ENCODE measurements at places on chromosomes 2 and 18.

DNA sequence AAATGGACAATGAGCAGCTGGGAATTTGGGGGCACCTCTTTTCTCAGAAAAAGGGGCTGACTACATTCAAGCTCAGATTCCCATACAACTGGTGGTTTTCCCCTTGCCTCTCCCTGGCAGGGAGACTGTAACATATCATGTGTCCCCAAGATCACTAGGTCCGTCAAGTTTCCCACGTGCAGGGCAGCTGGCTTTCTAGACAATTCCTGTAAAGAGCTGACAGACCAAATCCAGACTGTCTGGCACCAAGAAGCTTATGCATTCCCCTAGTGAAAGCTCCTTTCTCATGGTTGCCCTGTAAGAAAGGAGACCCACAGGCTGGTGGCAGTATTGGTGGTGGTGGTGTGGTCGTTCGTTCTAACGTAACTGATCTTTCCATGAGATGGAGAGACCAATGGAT, 48.8 kb downstream of the THUMPD2 start:
- no peak for DNase-seq

DNA sequence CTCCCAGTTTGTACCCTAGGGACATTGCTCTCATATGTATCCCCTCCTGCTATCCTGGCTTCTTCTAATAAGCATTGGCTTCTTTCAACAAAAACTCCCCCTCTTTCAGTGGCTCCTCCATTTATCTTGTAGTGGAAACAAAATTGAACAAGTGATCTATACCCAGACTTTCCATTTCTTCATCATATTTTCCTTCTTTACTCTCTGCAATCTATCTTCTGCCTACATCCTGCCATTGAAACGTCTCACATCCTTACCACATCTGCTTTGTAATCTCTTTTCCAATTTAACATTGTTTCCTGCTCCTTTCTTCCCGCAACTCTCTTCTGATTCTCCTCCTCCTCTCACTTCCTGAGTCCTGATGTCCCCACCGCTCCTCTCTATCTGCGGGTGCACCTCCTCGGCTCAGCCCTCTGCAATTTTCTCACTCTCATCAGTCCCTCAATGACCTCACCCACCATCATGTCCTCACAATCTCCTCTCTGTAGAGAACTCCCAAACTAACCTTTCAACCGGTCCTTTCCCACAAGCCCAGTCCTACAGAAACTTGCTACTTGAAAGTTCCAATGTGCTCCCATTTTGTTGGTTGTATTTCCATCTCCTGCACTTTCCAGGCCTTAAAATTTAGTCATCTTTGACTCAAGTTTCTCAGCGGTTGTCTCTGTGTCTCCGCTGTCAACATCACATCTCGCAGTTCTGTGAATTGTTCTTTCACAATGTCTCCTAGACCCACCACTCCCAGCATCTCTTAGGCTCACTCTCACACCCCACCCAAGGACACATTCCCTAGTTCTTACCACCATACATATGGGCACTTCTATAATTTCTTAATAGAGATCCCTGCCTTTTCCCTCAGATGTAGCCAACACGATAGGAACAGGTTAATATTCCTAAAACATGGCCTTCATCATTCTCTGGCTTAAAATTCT, 24.0 kb downstream of the MAP3K19 start:
- DNase-seq: no peak

- DNase-seq: no peak
Measured at GRCh38 chr2:9638532-9638931, 7.7 kb upstream of the YWHAQ start.

- no peak for DNase-seq
Measured at GRCh38 chr18:35144698-35145097, 96.1 kb upstream of the ZNF397 start.

GRCh38 chr18:80037869-80038630, 3.8 kb downstream of the RBFA start:
- DNase-seq: no peak

DNA sequence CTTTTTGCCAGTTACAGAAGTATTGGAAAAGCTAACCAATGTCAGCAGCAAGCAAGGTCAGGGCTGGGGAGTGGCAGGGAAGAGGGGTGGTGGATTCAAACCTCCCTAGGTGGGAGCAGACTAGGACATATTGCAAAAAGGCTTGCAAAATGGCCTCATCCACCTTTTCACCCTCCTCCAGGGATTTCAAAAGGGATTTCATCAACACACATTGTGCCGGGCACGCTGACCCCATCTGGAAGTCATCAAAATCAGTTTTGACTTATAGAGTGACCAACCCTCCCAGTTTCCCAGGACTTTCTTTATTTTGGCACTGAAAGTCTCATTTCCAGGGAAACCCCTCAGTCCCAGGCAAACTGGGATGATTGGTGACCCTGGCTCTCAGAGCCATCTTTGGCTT, 94.7 kb downstream of the BIN1 start:
- DNase-seq: no peak

DNA sequence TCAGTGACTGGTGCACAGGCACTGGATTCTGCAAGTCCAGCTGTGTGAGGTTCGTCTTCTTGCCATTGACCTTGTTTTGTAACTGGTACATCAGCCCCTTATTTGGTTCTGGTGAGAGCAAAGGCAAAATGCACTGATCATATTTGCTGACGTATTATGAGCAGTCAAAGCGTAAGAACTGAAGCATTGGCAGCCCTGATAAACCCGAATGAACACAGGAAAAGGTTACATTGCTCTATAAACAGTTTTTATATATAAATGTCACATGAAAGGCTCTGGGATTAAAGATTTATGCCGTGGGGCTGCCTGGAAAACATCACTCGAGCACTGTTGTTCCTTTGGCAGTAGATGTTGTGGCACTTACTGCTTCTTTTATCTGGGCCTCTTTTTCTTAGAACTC, 167.9 kb downstream of the IRS1 start:
- DNase-seq: no peak

DNA sequence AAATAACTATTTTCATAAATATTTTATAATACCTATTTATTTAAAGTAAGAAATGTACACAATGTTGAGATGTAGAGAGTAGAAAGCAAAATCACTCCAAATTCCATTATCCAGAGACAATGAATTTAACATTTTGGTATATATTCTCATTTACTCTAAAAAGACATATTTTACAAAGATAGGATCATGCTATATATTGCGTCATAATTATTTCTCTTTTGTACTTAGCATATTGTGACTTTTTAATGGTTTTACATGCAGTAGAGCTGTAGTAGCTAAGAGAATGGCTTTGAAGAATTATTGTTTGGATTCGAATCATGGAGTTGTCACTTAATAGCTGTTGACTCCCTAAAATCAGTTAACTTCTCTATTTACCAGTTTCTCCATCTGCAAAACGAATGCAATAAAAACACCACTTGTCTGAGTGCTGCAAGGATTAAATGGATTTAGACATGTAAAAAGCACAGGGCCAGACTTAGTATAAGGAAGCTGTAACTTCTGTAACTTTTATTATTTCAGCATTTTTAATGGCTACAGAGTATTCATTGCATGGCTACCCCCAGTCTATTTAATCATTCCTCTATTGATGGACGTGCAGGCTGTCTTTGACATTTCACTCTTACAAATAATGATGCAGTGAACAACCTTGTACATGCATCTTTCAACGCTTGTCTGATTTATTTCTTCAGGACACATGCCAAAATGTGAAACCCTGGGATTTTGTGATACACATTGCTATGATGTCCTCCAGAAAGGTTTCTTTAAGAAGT, 33.2 kb downstream of the KCNS3 start:
- no peak for DNase-seq

- no peak for DNase-seq
Measured at GRCh38 chr2:8477552-8478470, 204.0 kb upstream of the ID2 start.

- no peak for DNase-seq
Measured at GRCh38 chr18:48962252-48962993, 11.7 kb upstream of the SMAD7 start.

DNA sequence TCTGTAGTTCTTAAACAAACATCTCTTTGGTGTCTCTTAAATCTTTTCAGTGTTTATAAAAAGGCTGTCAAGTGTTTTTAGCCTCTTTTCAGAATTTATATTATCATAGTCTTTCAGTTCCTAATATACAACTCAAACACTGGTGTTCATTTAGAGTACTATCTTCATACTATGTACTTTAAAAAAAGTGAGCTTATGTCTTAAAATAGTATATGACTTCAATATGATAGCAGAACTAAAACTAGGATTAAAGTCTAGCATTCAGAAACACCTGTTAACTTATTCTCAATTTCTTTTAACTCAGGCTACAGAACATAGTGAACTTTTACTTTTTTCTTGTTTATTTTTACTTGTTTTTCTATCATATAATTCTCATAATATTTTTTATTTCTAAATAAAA, 14.7 kb upstream of the IKZF2 start:
- no peak for DNase-seq

DNA sequence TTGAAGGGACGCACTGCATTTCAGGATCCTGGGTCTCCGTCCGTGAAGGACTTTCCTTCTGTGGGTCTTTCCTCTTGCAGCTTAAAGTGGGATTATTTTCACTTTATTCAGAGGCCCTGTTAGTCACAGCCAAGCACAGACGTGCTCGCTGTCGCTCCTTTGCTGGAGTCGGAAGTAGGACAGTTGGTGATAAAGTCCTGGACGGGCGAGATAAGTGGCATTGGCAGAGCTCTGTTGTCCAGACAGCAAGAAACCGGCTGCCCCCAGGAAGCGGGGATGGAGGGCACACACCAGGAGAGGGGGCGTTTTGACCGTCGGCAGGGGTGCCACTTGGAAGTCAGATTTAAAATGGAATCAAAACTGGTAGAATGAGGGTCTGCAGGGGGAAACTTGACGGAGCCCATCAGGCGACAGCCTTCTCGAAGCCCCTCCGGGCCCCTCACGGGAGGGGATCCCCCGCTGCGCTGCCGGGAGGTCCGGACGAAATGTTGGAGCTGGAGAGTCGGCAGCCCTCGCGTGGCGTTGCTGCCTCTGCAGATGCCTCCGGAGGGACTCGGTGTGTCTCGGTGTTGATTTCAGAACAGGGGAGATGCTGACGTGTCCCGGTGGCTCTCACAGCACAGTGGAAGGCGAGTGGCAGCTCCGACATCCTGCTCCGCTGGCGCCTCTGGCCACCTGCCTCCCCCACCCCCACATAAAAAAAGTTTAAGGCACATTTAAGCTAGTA, 124.2 kb downstream of the NFATC1 start:
- no peak for DNase-seq

DNA sequence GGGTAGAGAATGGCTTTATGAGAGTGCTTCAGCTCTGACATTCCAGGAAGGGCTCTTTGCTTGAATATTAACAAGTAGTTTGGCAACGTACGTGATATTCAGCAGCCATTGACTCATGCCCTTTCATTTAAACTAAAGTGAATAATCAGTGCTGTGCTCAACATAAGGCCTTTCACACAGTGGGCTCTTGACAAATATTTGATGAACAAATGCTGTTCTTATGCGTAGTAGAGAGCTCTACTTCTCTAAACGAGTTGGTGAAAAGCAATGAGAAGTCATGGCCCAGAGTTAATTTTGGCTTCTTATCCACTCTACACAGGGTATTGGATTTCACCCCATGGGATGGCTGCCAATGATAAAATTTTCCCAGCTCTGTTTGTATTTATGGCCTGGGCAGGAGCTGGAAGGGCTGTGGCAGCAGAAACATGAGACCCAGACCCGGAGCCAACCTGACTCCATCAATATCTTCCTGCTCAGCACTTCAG, 338.9 kb downstream of the CCDC85A start:
- no peak for DNase-seq

Data from NCI-H1417 treated with DMSO at 0.1 percent for 48 hours (cell line).